Airway epithelial cell (primary cell): ENCODE measurements at places on chromosomes 11 and 22. TPM values are rescaled to one million over a fixed set of nuclear protein-coding genes. Genes with fewer than 3 reads are reported as not detected.

ABTB2 gene
- 3.3 and 4.2 TPM in 2 replicates for total RNA-seq

ARHGAP20 gene
- not detected in 2 replicates for total RNA-seq

DKK3 gene
- total RNA-seq: 222 and 270 TPM in 2 replicates

COPB1 gene
- 103 and 120 TPM in 2 replicates for total RNA-seq

MMP3 gene
- total RNA-seq: 0.05 and 0.21 TPM in 2 replicates

NAT10 gene
- total RNA-seq: 43.1 and 43.3 TPM in 2 replicates

CECR2 gene
- total RNA-seq: 0.07 TPM in 1 of 2 replicates, not detected in the other

LRRC75B gene
- 6.8 and 8.3 TPM in 2 replicates for total RNA-seq

NEFH gene
- 3.6 and 3.7 TPM in 2 replicates for total RNA-seq

RCOR2 gene
- 2.0 and 2.3 TPM in 2 replicates for total RNA-seq

SLC7A4 gene
- total RNA-seq: 2.0 TPM in 2 replicates

TH gene
- 0.33 and 0.99 TPM in 2 replicates for total RNA-seq

PANX2 gene
- total RNA-seq: 0.46 and 0.71 TPM in 2 replicates

SLC22A12 gene
- not detected in 2 replicates for total RNA-seq

MOGAT2 gene
- total RNA-seq: not detected in 2 replicates

NLRP6 gene
- total RNA-seq: not detected in 2 replicates

MYRF gene
- total RNA-seq: 0.28 and 1.6 TPM in 2 replicates

TESMIN gene
- 1.4 and 9.6 TPM in 2 replicates for total RNA-seq

CDC45 gene
- total RNA-seq: 20.4 and 28.6 TPM in 2 replicates

TMEM45B gene
- total RNA-seq: 53.2 and 59.1 TPM in 2 replicates
